ENCODE measurements at places on chromosomes 2 and 18.

DNA sequence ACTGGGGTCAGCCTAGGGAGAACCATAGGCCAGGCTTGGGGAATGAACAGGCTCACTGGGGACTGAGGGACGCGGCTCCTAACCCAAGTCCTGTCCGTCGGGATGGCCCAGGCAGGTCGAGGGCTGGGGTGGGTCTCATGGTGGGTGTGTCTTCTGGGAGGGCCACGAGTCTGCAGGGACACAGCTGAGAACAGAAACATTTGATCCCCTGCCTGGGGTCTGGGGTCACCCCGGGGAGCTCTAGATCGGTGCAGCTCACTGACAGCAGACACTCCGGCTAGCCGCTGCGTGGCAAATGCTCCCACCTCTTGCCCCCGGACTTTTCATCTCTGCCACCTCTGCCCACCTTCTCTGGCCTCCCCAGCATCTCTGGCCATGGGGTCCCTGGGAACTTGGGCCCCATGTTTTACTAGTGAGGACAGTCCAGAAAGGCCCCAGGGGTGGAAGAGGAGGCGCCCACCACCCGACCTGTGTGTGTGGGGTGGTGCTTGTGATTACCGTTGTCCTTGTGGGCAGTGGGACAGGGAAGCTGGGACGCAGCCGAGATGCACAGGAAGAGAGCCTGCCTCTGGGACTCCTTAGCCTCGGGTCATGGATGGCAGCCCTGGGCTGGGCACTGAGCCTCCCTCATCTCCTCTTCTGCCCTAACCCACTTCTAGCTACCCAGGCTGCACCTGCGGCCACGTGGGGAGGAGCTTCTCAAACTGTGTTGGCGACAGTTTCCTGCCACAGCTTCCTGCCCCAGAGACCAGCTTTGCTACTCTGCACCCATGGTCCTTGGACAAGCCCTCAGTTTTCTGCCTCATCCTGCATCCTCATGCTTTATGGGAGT, 4.9 kb downstream of the ZAP70 start:
- no peak for DNase-seq

- no peak for DNase-seq
These were observed 76.8 kb downstream of the DYSF start for GRCh38 chr2:71530211-71530610.

DNA sequence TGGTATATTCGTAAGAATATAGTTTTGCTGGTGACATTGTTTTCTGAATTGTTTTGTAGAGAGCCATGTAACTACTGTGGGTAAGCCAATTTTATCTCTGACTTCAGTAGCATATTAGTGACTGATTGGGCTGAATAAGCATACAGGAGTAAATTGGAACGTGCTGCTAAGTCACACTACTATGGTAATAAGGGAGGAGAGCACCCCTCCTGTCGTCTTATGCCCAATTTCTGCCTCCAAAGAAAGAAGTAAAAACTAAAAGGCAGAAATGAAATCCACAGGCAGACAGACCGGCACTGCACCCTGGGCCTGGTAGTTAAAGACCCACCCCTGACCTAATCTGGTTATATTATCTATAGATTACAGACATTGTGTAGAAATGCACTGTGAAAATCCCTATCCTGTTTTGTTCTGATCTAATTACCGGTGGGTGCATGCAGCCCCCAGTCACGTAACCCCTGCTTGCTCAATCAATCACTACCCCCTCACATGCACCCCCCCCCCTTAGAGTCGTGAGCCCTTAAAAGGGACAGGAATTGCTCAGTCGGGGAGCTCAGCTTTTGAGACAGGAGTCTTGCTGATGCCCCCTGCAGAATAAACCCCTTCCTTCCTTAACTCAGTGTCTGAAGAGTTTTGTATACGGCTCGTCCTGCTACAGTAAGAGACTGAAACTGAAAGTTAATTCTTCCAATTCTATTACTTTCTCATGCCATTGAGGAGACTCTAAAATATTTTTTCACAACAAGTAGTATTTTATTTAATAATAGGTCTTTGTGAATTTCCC, 167.0 kb downstream of the ZNF804A start:
- no peak for DNase-seq

DNA sequence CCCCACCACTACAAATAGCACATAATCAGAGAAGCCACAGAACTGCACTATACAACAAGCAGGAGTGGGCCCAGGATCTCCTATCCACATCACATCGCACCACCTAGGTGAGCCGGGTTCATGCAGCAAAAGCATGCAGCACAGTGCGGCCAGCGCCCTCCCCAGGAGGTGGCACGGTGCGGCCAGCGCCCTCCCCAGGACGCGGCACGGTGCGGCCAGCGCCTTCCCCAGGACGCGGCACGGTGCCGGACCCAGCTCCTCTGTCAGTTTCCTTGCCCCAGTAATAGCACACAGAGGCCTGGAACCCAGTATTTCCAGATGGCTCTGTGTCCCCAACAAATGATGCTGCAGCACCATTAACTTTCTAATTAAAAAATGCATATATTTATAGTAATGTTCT, 114.1 kb downstream of the EIPR1 start:
- no peak for DNase-seq

- DNase-seq, result no peak
These were observed 72.7 kb downstream of the FEZ2 start for GRCh38 chr2:36525245-36525644.

DNA sequence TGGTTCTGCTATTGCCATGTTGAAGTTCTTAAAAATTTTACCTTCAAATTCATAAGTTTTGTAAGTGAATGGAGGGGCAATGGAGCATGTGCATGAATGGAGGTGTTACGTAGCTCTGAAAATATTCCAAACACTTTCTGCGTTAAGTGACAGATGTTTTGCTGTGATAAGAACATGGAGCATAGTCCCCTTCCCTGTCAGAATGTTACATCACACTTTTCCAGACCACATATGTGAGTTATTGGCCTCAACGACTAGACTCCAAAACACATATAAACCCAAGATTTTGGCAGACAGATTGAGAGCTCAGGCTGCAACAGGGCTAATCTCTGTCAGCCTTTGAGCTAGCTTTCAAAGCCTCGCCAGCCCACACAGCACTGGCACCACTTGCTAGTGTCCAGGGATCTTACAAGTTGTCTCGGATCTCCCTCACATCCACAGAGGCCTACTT, 27.2 kb upstream of the MFSD6 start:
- DNase-seq, result no peak

DNA sequence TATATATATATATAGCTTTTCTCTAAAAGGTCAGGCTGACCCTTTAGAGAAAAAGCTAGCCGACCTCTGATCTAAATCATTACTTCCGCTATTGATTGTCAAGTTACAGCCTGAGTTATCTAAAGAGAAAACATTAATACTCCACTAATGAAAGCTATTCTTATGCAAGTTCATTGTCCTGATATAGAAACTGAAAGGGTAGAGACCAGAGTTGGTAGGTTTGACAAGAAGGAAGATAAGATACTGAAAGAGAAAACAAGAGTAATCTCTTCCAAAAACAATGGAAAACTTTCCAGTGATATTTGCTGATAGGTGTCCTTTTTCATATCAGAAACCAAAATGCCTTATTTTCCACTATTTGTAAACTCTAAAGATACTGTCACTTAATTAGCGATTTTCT, 62.8 kb upstream of the SLC39A10 start:
- DNase-seq, result no peak

All from stimulated activated CD4-positive, alpha-beta T cell treated with anti-CD3 and anti-CD28 coated beads, Interleukin-1b, Interleukin-23, amount 100 ng/mL, for 1 hour (primary cell).